A673 (cell line): ENCODE measurements at places on chromosomes 16 and 17. TPM values are rescaled to one million over a fixed set of nuclear protein-coding genes. Genes with fewer than 3 reads are reported as not detected.

GRCh38 chr17:79695797-79696609, 34.7 kb upstream of the ENPP7 start:
- H3K27ac ChIP-seq, result no peak overlapping the region
- H3K27me3 ChIP-seq, result peaks cover 14% of the 10 kb centered on the region
- peak; percentile 23 for DNase-seq
- H3K4me1 ChIP-seq, result no peaks in the 10 kb centered on the region

DNA sequence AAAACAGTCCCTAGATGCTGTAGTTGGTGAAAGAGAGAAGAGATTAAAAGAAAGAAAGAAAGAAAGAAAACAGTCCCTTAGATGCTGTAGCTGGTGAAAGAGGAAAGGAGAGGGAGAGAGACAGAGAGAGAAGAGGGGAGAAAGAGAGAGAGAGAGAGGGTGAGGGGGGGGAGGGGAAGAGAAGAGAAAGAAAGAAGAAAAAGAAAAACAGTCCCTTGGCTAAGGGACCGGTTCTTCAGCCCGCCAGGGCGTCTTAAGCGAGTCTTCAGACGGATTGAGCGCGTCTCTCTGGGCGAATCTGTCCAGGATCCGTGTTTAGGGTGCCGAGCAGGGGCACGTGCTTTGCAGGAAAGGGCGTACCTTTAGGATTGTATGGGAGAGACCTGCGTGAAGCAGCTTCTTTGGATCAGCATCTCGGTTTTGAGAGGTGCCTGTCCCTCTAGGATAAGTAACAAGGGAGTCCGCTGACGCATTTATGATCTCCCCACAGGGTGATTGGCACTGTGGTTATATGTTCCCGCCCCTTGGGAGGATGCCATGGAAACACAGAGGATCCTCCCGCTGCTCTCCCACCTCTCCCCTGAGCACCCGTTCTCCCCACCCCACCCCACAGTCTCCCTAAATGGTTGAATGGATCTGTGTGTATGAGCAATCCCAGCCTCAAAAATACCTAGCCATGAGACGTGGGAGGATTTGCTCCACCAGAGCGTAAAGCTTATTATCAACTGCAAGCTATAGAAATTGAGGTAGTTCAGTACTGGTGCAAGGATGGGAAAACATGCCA, 16.7 kb downstream of the GNGT2 start:
- no peaks in the 10 kb centered on the region for H3K36me3 ChIP-seq
- peaks cover 11% of the 10 kb centered on the region for H3K4me1 ChIP-seq
- H3K27me3 ChIP-seq, result no peaks in the 10 kb centered on the region
- peak overlapping the region; percentile 99 for H3K27ac ChIP-seq
- H3K4me3 ChIP-seq, result peak overlapping the region; percentile 82

DNA sequence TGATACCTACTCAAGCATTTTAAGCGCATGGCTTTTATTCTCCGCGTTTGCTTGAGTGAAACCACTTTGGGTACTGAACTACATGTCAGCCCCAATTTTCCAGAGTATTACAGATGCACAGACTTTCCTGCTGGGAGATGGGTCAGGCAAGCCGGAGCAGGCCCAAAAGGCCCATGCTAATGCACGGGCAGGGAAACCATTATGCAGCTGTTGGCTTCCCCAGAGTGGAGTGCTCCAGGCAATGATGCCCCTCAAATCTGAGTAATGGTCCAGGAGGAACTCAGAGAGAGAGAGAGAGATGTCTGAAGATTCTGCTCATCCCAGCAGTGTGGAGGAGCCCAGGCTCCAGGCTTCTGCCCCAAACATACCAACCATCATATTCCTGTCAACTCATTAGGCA, 80.2 kb downstream of the CDH11 start:
- no peak overlapping the region for H3K4me3 ChIP-seq
- H3K36me3 ChIP-seq, result peaks cover 56% of the 10 kb centered on the region
- H3K27me3 ChIP-seq, result no peaks in the 10 kb centered on the region
- peaks cover 28% of the 10 kb centered on the region for H3K4me1 ChIP-seq

GRCh38 chr17:17836818-17837379, at the start of gene SREBF1:
TSS of gene SREBF1 (minus strand) at chr17:17836986. CDS start at chr17:17836817, 169 bp downstream.
- peaks cover 9% of the 10 kb centered on the region for H3K36me3 ChIP-seq
- H3K4me1 ChIP-seq, result peaks cover 76% of the 10 kb centered on the region
- H3K27ac ChIP-seq, result peak within 1 kb of the TSS; percentile 100
- peak within 1 kb of the TSS; percentile 96 for H3K4me3 ChIP-seq
- H3K27me3 ChIP-seq, result no peaks in the 10 kb centered on the region
- peak; percentile 78 for DNase-seq

- H3K4me3 ChIP-seq, result peak within 1 kb of the TSS; percentile 97
- no peaks in the 10 kb centered on the region for H3K27me3 ChIP-seq
- H3K4me1 ChIP-seq, result peaks cover 15% of the 10 kb centered on the region
- DNase-seq, result peak; percentile 89
- peaks cover 4% of the 10 kb centered on the region for H3K36me3 ChIP-seq
- peak within 1 kb of the TSS; percentile 84 for H3K27ac ChIP-seq
Observed at GRCh38 chr16:29925781-29926710, at the start of gene KCTD13. TSS of gene KCTD13 (minus strand) at chr16:29926226. CDS start at chr16:29926033, 193 bp downstream.

DNA sequence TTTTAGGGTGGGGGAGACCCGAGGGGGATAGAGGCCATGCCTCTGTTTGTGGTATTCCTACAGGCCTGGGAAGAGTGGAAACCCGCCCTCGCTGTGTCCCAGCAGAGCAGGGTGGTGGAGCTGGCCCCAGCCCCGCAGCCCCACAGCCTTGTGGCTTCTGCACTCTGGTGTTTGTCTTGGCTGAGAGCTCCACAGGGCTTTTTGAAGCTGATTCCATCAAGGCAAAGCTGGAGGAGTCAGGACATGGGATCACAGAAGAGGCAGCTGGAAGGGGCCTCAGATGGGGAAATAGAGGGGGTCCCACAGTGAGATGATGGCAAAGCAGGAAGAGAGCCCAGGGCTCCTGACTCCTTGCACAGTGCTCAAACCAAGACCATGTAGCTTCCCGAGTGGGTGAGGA, 5.0 kb upstream of the WFIKKN2 start:
- no peaks in the 10 kb centered on the region for H3K36me3 ChIP-seq
- DNase-seq, result no peak
- no peaks in the 10 kb centered on the region for H3K27me3 ChIP-seq
- H3K4me3 ChIP-seq, result no peak overlapping the region

BHLHA9 gene
- total RNA-seq, result not detected in 2 replicates

DNAH17 gene
- total RNA-seq, result 0.11 and 0.22 TPM in 2 replicates
